ENCODE measurements at places on chromosomes 3 and 15.

DNA sequence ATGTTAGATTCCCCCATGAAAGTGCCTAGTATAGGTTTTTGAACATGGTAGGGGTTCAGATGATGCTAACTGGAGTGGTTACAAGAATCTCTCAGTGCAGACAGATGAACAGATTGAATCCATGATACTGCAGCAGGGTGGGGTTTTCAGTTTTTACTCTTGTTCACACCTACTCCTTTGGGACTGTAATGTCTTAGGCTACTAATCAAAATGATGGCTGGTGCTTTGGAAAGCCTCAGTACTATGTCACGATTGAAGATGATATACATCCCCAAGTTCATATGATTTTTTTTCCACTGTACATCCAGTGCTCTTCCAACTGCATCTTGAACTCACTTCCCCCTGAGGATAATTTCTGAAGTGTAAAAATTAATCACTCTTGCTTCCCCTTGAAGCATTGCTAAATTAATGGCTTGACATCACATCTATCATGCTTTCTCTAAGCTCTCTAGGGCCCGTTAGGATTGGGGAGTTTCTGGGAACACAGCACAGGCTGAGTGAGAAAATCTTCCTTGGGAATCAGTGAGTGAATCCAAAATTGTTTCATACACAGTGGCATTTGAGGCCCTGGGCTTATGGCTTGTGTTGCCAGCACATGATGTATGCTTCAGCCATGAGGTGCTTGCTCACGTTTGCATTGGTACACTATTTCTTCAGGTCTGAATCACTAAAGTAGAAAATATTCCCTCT, 115.0 kb upstream of the TPRG1 start:
- peak; percentile 24 for DNase-seq

- no peak for DNase-seq
These were observed 3.7 kb downstream of the ACAA1 start for GRCh38 chr3:38133209-38133556.

GRCh38 chr3:123936400-123936799, 24.6 kb downstream of the CCDC14 start:
- no peak for DNase-seq

GRCh38 chr3:76049776-76050175, 264.4 kb upstream of the ZNF717 start:
- no peak for DNase-seq

DNA sequence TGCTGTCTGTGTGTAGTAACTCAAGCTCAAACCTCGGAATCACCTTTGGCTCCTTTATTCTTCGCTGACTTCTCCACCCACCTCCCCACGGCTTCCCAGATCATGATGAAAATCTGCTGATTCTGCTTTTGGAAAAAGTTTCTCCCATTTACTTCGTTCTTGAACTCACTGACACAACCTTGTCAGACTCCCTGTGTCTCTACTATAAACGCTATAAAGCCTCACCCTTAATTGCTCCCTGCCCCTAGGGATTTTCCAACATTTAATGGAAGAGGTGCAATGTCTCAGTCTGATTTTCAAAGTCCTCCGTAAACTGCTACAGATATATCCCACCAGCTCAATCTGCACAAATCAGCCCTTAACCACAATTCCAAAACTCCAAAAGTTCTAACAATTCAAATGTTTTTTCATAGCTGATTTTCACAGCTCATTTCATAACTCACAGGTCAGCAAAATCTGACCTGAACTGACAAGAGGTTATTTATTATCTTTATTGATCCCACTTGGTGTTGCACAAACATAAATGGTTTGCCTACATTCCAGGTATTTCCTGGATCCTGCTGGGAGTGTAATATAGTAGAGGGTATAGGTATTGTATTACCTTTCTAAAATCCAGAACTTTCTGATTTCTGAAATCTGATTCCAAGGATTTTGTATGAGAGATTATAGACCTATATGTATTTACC, 129.4 kb downstream of the PLD1 start:
- no peak for DNase-seq

DNA sequence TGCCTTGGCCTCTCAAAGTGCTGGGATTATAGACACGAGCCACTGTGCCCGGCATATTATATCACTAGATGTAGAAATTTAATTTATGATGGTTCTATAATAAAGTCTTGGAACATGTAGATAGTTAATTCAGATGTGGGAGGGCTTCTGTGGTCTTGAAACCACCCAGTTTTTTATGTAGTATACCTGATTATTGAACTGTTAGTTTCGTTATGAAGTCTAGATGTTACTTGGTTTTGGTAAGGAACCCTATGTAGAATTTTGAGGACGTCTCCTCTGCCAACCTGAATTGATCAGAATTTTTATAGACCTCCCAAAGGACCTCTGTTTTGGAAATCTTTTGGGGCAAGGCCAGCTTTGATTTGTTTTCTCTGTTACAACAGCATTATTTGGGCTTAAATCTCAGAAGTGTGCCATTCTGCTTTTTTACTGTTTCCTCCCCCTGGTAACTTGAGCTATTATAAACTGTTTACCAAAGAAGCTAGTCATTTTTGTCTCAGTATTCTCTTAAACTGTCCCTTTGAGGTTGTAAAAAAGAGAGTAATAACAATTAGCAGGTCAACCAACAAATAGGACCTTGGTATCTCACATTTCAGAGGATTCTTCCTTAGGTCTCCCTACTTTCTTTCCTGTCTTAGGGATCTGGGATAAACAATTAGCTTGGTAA, 20.8 kb downstream of the AKAP13 start:
- no peak for DNase-seq

DNA sequence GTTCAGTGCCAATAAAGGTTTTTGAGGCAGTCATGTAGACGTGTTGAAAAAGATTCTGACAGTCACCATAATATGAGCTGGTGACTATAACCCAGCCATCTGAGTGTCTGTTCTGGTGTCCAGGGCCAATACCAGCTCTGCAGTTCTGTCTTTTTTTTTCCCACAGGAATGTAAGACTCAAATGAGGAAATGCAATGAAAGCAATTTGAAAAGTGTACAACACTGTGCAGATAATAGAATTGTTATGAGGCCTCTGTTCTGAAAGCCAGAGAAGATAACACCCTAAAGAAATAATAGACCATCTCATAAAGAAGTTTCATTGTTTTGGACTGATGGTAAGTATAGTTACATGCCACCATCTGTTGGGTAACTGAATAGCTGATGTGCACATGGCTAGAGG, 57.1 kb downstream of the CLDN1 start:
- DNase-seq = no peak

GRCh38 chr3:117355566-117355965, 646.0 kb downstream of the TUSC7 start:
- DNase-seq = no peak

DNA sequence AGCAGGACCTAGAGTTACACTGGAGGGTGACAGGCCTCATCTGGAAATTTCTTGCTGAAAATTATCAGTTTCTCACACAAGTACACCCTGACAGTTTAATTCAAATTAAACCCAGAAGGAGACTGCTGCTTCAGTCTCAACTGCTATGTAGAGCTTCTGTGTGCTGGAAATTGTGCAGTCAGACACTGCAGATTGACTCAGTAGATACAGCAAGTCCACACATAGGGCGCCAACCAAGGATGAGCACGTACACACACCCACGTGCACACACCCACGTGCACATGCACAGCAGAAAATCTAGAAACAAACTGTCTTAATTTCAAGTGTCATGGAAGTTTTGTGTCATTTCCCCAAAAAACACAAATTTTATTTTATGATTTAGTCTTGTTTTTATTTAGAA, 192.9 kb downstream of the PDE8A start:
- no peak for DNase-seq

DNA sequence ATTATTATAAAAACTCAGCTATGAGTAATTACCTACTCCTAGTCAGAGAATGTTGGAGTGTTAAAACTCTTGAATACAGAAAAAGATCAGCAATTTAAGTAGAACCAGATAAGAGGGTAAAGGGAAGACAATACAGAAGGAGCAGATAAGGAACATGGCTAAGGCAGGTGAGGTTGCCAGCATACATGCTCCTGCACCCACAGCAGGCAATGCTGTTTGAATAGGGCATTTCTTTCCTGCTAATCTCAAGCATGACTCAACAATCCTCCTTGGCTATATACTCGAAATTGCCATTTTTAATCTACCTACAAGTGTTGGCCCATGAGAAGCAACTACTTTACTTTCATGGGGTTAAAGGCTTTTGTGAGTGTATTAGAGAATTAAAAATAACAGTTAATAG, 494.5 kb downstream of the DIPK2A start:
- no peak for DNase-seq

DNA sequence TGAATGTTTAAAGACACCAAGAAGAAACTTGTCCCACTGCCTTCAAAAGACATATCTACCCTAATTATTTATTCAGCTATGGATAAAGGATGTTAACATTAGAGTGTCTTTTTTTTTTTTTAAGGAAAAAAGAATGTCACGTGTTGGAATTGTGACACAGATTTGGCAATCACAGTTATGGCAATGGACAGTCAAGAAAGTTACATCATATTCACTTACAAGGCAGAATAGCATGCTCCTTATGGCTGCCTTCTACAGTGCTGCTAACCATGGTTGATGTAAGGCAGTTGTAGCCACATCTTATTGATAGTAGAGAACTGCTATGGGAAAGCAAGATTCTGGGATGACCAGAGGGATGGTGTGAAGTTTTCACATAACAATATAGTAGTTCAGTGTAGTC, 128.8 kb upstream of the ZBTB20 start:
- no peak for DNase-seq

- peak; percentile 14 for DNase-seq
These were observed 293.5 kb downstream of the SOX2 start for GRCh38 chr3:182005219-182005618.

GRCh38 chr3:70557976-70558375, 245.5 kb upstream of the MDFIC2 start:
- no peak for DNase-seq

GRCh38 chr15:71129669-71130068, 14.4 kb downstream of the THSD4 start:
- no peak for DNase-seq

GRCh38 chr3:143902210-143902609, 53.9 kb upstream of the SLC9A9 start:
- DNase-seq = no peak

GRCh38 chr3:44862226-44862637, 520 bp downstream of the TMEM42 start:
- no peak for DNase-seq

DNA sequence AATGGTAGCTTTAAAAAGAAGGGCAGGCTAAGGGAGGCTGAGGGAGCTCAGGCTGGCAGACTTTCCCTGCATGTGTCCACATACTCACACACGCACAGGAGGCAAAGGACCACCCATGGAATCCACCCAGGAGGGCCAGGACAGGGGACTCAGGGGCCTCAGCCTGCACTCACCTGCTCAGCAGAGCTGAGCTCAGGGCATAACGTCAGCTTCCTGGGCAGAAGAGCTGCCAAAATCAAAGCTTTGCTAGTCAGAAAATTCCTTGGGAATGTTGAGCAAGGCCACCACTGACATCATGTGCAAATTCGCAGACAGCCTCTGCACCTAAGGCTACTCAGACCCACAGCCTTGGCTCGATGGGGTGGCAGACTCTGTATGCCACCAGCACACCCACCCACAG, 16.4 kb upstream of the ALAS1 start:
- DNase-seq = no peak

- DNase-seq = no peak
These were observed 24.8 kb downstream of the ANAPC13 start for GRCh38 chr3:134460965-134461364.

- DNase-seq = no peak
These were observed 70.5 kb downstream of the SUMF1 start for GRCh38 chr3:4396542-4396941.

DNA sequence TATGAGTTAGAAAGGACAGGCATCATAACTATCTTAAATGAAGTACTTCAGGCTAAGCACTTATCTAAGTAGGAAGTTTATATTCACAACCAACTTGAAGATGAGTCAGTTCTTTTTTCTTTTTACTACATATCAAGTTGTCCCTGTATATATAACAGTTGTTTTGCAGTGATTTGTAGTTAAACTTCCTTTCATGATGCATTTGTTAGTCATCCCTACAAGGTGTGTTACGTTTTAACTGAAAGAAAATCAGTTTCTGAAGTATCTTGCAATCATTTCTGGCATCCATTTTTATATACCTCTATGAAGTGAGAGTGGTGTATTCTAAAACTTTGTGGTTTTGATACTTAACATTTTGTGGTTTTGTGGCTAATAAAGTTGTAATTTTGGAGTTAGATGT, 46.1 kb downstream of the ZFAND6 start:
- no peak for DNase-seq

- no peak for DNase-seq
These were observed 106.1 kb downstream of the OXNAD1 start for GRCh38 chr3:16370872-16371740.

DNA sequence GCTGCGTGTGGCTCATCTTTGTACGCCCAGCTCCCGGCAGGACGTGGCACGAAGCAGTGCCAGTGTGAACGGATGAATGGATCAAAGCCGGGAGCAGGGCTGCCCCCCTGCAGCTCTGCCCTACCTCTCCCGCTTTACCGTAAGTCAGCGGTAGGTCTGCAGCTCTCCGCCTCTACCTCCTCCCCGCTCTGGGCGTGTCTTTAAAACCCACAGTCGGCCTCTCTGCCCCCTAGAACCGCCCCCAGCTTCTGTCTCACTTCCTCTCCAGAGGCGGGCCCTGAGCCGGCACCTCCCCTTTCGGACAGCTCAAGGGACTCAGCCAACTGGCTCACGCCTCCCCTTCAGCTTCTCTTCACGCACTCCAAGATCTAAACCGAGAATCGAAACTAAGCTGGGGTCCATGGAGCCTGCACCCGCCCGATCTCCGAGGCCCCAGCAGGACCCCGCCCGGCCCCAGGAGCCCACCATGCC, at the start of gene PML:
TSS of gene PML (plus strand) at position 304 of the 471 bp plus-strand sequence. CDS start at position 401, 97 bp downstream.
- DNase-seq = peak; percentile 87

GRCh38 chr3:61018807-61019206, 232.4 kb downstream of the FHIT start:
- DNase-seq = no peak

- no peak for DNase-seq
These were observed 172.5 kb downstream of the MTHFS start for GRCh38 chr15:79724312-79724711.

DNA sequence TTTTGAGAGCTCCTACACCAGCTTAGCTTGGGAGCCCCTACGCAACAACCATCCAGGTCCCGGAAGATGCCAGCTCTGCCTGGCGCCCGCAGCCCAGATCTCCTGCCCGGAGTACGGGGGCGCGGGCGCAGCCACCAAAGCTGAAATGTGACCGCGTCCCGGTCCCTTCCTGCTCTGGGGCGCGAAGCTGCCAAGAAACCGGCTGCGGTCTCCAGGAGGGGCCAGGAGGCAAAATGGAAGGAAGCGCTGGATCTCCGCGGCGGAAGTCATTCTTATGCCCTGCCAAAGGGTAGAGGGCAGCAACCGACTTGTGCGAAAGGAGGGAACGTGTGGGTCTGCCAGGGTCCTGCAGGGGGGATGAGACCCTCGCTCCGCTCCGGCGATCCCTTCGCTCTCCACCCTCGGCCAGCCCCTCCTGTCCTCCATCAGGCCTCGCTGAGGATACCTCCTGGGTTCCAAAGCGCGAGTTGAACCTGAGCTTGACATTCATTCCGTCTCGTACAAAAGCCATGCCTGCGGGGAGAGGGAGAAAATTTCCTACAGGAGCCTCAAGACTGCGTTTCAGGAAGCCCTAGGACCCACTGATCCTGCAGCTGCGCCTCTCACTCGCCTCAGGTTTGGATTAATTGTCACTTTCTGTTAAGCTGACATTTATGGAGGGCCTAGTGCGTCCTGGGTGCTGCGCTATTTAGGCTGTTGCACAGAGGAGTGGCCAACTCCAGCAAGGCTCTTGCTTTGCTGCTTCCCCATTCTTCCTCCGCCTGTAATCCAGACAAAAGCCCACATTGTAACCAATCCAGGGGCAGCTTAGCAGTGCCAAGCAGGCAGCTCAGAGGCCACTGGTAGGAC, 98.3 kb upstream of the VGLL3 start:
- DNase-seq = peak; percentile 41

GRCh38 chr15:63600001-63600615, 2.9 kb downstream of the FBXL22 start:
- no peak for DNase-seq

Measured in forelimb muscle (tissue), 1 donor.